Left ventricle myocardium inferior (tissue), 1 donor: ENCODE measurements at places on chromosomes 1 and 21. TPM values are rescaled to one million over a fixed set of nuclear protein-coding genes. Genes with fewer than 3 reads are reported as not detected.

- no peak for DNase-seq
These were observed 291.5 kb upstream of the VAMP3 start for GRCh38 chr1:7479571-7479970.

DNA sequence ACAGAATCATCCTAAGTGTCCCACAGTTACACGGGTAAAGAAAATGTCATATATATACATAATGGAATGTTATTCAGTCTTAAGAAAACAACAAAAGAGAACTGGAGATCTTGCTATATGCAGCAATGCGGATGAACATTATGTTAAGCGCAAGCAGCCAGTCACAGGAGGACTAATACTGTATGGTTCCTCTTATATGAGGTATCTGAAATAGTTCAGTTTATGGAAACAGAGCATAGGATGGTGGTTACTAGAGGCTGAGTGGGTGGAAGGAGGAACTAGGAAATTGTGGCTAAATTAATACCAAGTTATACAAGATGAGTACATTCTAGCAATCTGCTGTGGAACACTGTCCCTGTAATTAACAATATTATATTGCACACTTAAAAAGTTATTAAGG, 834.3 kb downstream of the KCNT2 start:
- DNase-seq, result no peak

DNA sequence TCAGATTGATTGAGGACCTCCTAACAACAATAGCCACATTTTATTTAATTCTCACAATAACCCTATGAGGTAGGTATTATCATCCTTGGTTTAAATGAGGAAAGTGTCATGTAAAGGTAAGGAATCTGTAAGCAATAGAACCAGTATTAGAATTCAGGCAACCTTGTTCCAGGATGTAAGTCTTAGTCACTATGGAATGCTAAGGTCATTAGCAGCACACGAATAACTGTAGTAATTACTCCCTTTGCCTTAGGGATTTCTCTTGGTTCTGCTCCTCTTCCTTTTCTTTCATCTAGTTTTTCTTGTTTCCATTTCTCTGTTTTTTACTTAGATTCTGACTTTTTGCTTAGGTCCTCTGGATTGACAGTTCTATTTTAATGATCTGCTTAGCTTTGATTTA, 23.1 kb upstream of the ATP6V1G3 start:
- no peak for DNase-seq

GRCh38 chr1:70916034-70916427, 131.6 kb downstream of the PTGER3 start:
- no peak for DNase-seq

- no peak for DNase-seq
These were observed 27.6 kb upstream of the SARS1 start for GRCh38 chr1:109185990-109186732.

- no peak for DNase-seq
These were observed 73.5 kb downstream of the TMEM200B start for GRCh38 chr1:29050166-29050565.

- DNase-seq, result no peak
These were observed 31.2 kb downstream of the NKAIN1 start for GRCh38 chr1:31208361-31208945.

GRCh38 chr21:34243562-34243961, 120.2 kb upstream of the KCNE2 start:
- DNase-seq, result no peak

- DNase-seq, result no peak
These were observed 85.5 kb upstream of the CACNA1E start for GRCh38 chr1:181397845-181398244.

DNA sequence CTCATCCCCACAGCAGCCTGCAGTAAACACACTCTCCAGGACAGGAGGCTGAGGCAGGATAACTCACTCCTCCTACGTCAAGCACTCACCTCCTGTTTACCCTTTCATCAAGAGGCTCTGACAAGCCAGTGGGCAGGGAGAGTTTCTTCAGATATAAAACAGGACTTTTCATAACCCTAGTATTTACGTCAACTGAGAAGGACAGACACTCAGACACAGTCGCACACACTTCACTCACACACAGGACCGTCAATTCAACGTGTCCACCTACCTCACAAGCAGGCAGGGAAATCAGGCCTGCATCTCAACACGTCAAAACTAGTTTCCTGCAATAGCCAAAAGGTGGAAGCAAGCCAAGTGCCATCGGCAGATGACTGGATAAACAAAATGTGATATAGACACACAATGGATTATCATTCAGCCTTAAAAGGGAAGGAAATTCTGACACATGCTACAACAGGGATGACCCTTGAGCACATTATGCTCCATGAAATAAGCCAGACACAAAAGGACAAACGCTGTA, 48.6 kb downstream of the ITPKB start:
- DNase-seq, result no peak

The ANKRD65 gene
- 1.7 TPM for total RNA-seq

The AQP10 gene
- 0.16 TPM for total RNA-seq

The IL20 gene
- total RNA-seq, result not detected

The TMEM9 gene
- 25.3 TPM for total RNA-seq
